ENCODE measurements at places on chromosomes 13 and 19. TPM values are rescaled to one million over a fixed set of nuclear protein-coding genes. Genes with fewer than 3 reads are reported as not detected.

- H3K27me3 ChIP-seq = no peaks in the 10 kb centered on the region
- no peak overlapping the region for H3K27ac ChIP-seq
- H3K4me1 ChIP-seq = no peaks in the 10 kb centered on the region
- H3K4me3 ChIP-seq = no peak overlapping the region
These were observed 62.8 kb upstream of the CEACAM8 start for GRCh38 chr19:42657556-42657955.

DNA sequence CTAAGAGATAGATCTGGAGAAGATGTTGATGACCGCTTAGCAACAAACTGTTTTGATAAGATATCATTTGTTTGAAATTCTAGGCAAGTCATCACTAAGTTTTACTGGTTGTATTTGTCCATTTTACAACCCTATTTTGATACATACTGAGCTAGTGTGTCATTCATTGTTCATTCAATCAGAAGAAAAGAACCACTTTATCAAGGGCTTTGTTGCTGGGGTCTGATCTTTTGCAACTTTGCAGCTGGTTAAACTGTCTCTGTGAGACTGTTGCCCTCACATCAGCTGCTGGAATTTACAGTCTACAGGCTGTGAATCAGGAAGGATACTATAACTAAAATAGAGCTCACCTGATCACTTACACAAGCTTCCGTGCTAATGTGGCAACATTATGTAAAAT, 290.5 kb downstream of the RFC3 start:
- no peaks in the 10 kb centered on the region for H3K4me1 ChIP-seq
- H3K27ac ChIP-seq = no peak overlapping the region
- H3K36me3 ChIP-seq = no peaks in the 10 kb centered on the region
- H3K4me3 ChIP-seq = no peak overlapping the region
- no peak for DNase-seq

GRCh38 chr19:12364391-12365235, 870 bp downstream of the ZNF442 start:
- DNase-seq = no peak
- no peak overlapping the region for H3K27ac ChIP-seq
- no peaks in the 10 kb centered on the region for H3K27me3 ChIP-seq

- H3K4me1 ChIP-seq = peaks cover 4% of the 10 kb centered on the region
- no peak overlapping the region for H3K4me3 ChIP-seq
- H3K36me3 ChIP-seq = no peaks in the 10 kb centered on the region
- no peak overlapping the region for H3K27ac ChIP-seq
- H3K27me3 ChIP-seq = no peaks in the 10 kb centered on the region
These were observed 174.3 kb downstream of the PTPRS start for GRCh38 chr19:5166262-5166661.

- H3K36me3 ChIP-seq = no peaks in the 10 kb centered on the region
- H3K4me3 ChIP-seq = no peak overlapping the region
- no peaks in the 10 kb centered on the region for H3K27me3 ChIP-seq
- no peak overlapping the region for H3K27ac ChIP-seq
- no peaks in the 10 kb centered on the region for H3K4me1 ChIP-seq
- no peak for DNase-seq
These were observed 7.7 kb downstream of the ATP4B start for GRCh38 chr13:113650275-113650674.

GRCh38 chr19:2865334-2866100, 1.6 kb upstream of the ZNF556 start:
- H3K4me1 ChIP-seq = no peaks in the 10 kb centered on the region
- DNase-seq = no peak

DNA sequence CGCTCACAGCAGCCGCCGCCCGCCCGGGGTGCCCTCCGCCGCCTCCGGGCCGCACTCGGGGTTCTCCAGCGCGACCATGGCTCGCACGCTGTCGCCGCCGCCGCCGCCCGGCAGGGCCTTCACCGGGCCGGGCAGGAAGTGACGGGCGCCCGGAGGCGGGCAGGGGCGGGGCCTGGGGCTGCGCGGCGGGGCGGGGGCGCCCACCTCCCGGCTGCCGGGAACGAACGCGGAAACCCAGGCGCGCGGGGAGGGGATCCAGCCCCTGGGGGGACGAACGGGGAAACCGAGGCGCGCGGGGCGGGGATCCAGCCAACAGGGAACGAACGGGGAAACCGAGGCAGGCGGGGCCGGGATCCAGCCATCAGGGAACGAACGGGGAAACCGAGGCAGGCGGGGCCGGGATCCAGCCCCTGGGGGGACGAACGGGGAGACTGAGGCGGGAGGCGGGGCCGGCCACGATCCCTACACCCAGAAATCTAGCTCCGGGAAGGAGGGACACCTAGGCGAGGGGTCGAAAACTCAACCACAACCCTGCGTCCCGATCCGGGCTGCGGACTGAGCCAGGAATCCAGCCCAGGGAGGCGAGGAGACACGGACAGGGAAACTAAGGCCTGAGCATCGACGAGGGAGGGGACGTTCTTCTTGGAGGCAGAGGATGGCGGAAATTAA, at the start of gene R3HDM4:
Gene R3HDM4 (minus strand): TSS at position 140 of the 669 bp plus-strand sequence. CDS start 62 bp downstream, at position 78.
- peaks cover 6% of the 10 kb centered on the region for H3K27me3 ChIP-seq
- H3K27ac ChIP-seq = no peak within 1 kb of the TSS
- peak within 1 kb of the TSS; percentile 75 for H3K4me3 ChIP-seq
- no peak for DNase-seq

DNA sequence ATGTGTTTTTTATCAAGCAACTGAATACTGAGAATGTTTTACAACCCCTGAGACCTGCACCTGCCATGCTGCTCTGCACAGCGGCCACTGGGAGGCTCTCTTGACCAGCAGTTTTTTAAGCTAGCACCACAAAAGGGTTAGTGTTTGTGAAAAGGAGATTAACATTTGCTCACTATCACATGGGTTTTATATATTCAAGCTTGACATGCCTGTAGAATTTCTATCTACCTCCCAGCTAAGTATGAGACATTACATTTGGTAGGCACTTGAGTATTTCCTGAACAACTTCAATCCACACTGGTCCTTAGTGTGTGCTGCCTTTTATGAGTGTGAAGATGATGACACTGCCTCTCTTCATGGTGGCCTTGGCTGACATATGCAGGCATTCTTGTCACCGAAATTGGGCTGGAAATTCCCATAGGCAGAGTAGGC, 1238.9 kb downstream of the UQCRFS1 start:
- no peaks in the 10 kb centered on the region for H3K27me3 ChIP-seq
- H3K4me3 ChIP-seq = no peak overlapping the region
- H3K36me3 ChIP-seq = no peaks in the 10 kb centered on the region

GRCh38 chr19:18795540-18795939, 4.4 kb upstream of the COMP start:
- no peaks in the 10 kb centered on the region for H3K4me1 ChIP-seq
- no peak overlapping the region for H3K4me3 ChIP-seq
- no peak for DNase-seq
- peaks cover 34% of the 10 kb centered on the region for H3K27me3 ChIP-seq

CABP5 gene
- total RNA-seq = not detected

LAIR1 gene
- total RNA-seq = not detected

SIGLEC12 gene
- total RNA-seq = not detected

SMAD9 gene
- total RNA-seq = 1.0 TPM

VMAC gene
- 1.2 TPM for total RNA-seq

IGFL1 gene
- not detected for total RNA-seq

PTBP1 gene
- 873 TPM for total RNA-seq

MCEMP1 gene
- total RNA-seq = not detected
